ENCODE measurements at places on chromosomes 2 and 18. TPM values are rescaled to one million over a fixed set of nuclear protein-coding genes. Genes with fewer than 3 reads are reported as not detected.

AGXT gene
- polyA plus RNA-seq: not detected

ANKAR gene
- 6.4 TPM for polyA plus RNA-seq

GPR39 gene
- polyA plus RNA-seq: 1.4 TPM

CFLAR gene
- 28.2 TPM for polyA plus RNA-seq

ECEL1 gene
- 82.6 TPM for polyA plus RNA-seq

TSPYL6 gene
- polyA plus RNA-seq: 0.50 TPM

FBXO15 gene
- 6.4 TPM for polyA plus RNA-seq
